Endothelial cell of umbilical vein (primary cell): ENCODE measurements at places on chromosomes 1 and 21. TPM values are rescaled to one million over a fixed set of nuclear protein-coding genes. Genes with fewer than 3 reads are reported as not detected.
A peak's percentile ranks its signal among the peaks of the same experiment; 100 is the strongest.

DNA sequence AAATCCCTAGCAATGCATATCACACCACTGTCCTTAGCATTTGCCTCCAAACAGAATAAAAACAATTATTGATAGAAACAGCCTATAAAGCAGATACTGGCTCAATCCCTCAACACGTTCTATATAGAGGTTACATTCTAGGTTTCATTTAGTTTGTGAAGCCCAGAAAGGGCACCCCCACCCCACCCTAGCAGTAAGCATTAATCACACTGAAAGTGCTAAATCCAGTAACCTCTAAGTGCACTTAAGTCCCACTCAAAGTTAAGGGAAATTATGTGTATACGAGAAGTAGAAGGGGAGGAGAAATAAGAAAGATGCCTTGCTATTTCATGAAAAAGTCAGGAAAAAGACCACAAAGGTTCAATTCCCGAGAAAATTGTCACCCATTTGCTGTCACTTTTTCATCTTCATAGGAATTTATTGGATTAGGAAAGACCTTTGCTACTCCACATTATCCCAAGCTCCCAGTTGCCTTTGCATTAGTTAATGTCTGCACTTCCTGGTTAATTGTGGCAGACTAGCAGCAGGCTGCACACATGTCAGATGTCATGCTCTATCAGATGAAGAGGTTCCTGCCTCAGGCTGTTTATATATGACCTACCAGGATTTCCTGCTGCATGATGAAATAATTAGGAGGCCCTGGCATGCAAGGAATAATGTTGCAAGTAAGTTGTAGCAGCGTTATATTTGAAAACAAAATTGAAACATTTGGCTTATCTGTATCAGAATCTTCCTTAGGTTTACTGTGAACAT, 54.5 kb upstream of the LHX8 start:
- DNase-seq = peak; percentile 61

DNA sequence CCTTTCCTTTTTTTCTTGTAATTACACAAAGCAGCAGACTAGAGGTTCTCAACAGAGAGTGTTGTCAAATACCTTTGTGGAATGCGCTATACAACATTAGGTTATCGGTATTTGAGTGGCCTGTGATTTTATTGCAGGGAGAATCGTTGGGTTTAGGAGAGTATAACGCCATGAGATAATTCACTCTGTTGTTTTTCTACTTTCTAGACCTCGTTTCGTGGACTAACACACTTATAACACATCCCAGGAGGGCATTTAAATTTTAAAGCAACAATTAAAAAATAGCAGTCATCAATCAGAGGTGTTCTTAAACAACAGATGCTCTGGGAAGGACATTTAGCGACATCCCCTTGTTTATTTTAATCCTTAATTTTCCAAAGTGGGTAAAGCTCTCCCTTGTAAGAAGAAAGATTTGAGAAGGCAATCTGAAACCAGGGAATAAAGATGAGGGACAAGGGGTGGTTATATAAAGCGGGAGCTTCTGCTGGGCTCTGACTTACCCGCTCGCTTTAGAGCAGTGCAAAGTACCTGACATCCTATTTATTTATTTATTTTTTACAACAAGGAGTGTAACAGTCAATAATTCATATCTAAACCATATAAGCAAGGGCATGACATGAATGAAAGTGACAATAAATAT, 4.9 kb downstream of the PBX1 start:
- DNase-seq = peak; percentile 23

Gene MYBPHL
- total RNA-seq = not detected in 2 replicates

DNA sequence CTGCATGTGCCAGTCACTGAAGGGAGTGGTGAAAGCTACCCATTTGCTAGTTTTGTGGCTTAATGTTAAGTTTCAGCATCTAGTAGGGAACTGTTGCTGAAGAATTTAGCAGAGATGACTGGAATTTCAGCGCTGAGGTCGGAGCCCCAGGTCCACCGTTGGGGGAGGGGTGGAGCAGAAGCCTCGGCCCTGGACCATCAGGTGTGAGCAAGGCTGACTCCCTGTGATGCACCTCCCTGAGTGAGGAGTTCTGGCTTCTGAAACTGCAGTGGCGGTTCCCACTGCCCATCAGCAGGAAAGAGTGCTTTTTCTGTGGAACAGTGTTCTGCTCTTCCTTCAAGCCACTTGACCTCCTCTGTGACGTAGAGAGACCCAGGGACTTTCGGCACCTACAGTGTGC, 1.3 kb downstream of the NOS1AP start:
- DNase-seq = peak; percentile 12

DNA sequence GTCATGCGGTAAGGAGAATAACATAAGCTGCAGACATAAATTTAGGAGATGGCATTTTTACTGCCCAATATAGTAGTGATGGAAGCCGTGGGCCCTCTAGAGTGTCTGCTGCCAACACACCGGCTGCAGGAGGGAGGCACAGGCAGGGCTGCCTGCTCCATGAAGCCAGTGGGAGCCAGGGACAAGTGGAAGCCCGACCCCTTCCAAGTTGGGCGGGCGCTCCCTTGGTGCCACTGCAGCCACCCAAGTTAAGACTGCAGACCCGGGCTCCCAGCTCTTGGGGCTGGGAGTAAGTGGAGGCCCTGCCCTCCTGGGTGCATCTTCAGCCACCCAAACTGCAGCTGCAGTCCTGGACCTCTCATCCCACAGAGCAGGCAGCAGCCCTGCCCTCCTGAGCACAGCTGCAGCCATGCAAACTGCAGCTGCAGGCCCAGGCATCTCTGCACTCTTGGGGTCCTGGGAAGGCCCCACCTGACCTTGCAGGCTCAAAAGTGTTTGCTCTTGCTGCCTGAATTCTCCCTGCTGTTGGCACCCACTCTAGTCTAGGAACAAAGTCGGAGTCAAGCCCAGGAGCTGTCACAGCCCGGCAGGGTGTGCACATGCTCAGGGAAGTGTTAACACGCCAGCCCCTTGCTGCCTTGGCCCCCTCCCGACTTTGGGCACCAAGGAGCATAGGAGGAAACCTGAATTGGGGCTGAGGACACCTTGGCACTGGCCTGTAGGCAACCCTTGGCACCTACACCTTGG, 437.2 kb upstream of the PRMT6 start:
- no peak for DNase-seq

Gene SPRR1A
- total RNA-seq = not detected in 2 replicates

DNA sequence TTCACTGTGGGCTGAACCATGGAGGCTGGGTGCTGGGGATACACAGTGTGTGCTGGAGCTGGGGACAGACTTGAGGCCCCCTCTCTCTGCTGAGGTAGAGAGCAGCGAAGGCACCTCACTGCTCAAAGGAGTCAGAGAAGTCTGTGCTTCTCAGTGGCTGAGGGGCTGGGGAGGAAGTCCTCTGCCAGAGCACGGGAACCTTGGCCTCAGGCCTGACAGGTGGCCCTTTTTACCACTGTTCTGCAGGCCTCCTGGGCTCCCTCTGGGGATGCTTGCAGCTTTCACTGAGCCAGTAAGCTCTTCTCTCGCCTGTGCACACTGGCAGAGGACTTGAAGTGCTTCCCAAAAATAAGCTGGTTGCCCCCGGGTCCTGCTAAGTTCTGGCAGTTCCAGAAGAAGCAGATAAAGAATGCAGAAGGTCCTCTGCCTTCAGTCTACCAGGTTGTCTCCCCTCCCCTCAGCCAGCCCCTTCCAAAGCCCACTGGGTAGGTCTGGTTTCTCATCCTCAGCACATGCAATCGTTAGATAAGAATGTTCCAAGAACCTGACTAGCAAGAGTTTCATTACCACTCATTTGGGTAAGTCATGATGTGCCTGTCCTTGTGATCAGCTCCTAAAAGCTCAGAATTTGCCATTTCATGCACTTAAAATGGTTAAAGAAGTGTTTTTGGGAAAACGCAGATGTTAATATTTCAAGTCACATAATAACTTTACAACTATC, 53.9 kb downstream of the TENT5C start:
- DNase-seq = no peak

GRCh38 chr1:158951956-158952355, 20.6 kb downstream of the PYHIN1 start:
- no peak for DNase-seq

DNA sequence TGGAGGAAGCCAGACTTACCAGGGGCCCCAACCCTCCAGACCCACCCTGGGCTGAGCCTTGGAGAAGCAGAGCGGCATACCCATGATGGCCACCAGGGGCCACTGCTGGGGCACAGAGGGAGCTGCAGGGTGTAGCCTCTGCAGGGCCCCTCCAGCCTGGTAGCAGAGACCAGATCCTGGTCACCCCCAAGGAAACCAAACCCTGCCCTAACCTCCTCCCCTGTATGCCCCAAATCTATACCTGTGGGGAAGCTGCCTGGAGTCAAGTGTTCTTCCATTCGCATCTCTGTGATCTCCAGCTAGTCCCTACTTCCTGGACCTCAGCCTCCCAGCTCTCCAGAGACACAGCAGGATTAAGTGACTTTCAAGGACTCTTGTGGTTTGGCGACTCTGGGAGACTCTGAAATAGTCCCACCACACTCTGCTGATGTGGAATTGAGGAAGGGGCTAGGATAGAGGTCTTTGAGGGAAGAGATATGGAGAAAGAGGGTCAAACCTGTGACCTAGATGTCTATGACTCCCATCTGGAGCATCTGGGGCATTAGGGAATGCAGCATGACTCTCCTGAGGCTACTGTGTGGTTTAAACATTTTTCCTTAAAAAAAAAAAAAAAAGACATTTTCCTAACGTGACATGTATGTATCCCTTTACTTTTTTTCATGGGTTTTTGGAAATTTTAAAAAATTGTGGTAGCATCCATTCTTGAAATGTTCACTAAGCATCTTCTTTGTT, 119.2 kb upstream of the IPO9 start:
- peak; percentile 67 for DNase-seq

DNA sequence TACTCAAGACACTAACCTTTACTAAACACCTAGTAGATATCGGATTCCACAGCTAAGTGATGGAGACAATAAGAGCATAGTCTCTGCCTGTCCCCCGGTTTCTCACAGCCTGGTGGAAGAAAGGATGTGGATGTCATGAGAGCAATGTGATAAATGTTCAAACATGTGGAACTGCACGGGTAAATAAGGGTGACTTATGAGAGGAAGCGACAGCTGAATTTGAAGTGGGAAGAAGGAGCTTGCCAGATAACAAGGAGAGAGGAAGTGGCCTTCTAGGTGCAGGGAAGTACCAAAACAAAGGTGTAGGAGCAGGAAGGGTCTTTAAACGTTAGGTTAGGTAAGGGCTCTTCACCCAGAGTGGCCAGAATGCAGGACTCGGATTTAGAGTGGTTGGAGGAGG, 178.6 kb upstream of the NRIP1 start:
- DNase-seq = no peak

- DNase-seq = peak; percentile 87
Measured at GRCh38 chr21:36454093-36454531, 25.8 kb downstream of the CLDN14 start.

GRCh38 chr1:24732186-24732885, 12.9 kb upstream of the CLIC4 start:
- no peak for DNase-seq

DNA sequence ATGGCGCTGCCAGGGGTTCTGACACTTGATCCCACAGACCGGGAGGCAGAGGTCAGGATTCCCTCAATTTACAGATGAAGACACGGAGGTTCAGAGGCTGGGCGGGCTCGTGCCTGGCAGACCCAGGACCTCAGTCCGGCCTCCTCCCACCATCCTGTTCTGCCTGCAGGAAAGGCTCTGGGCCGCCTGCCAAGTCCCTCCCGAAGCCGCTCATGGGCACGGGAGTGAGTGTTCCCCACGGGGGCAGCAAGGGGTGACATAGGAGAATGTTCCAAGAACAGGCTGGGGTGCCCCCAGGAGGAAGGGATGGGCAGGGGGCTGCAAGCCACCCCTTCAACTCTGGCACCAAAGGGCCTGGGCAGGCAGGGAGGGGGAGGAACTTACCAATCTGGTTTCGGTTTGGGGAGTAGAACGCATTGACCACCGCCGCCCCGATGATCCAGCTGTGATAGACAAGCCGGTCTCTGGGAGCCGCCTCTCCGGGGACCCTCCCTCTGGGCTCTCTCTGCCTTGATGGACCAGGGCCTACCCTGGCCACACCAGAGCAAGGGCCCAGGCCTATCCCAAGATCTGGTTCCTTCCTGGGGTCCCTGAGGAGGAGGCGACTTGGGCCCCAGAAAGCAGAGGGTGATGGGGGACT, 7.5 kb downstream of the PRXL2B start:
- peak; percentile 56 for DNase-seq

- DNase-seq = peak; percentile 6
Measured at GRCh38 chr21:44765231-44766013, 36.2 kb downstream of the UBE2G2 start.

DNA sequence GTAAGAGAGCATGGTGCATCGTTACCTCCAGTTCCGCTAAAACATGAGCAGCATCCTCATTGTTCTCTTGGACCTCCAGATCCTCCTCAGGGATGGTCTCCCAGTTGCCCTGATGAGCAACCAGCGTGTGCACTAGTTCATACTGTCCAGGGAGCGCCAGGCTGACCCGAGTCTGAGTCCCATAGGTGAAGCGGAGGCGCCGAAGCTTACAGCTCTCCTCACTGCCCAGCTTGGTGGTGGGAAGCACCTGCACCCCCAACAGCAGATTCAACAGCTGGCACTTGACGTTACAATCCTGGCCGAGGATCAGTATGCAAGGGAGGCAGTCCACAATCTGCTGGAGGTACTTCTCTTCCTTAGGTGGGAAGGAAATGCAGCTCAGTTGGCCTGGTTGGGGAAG, 24.1 kb downstream of the DSTYK start:
- no peak for DNase-seq

GRCh38 chr1:204520834-204521709, 4.9 kb downstream of the MDM4 start:
- no peak for DNase-seq

- DNase-seq = no peak
Measured at GRCh38 chr1:247317702-247318101, 14.0 kb downstream of the ZNF496 start.

GRCh38 chr1:44575396-44575795, 98.9 kb downstream of the TMEM53 start:
- no peak for DNase-seq

Gene TMCC2
- total RNA-seq = 2.0 and 2.1 TPM in 2 replicates

- DNase-seq = no peak
Measured at GRCh38 chr1:244675167-244675566, 22.2 kb downstream of the DESI2 start.

- DNase-seq = no peak
Measured at GRCh38 chr1:205532996-205533735, 28.7 kb downstream of the CDK18 start.

GRCh38 chr1:226939438-226940028, 561 bp upstream of the COQ8A start:
- DNase-seq = no peak

DNA sequence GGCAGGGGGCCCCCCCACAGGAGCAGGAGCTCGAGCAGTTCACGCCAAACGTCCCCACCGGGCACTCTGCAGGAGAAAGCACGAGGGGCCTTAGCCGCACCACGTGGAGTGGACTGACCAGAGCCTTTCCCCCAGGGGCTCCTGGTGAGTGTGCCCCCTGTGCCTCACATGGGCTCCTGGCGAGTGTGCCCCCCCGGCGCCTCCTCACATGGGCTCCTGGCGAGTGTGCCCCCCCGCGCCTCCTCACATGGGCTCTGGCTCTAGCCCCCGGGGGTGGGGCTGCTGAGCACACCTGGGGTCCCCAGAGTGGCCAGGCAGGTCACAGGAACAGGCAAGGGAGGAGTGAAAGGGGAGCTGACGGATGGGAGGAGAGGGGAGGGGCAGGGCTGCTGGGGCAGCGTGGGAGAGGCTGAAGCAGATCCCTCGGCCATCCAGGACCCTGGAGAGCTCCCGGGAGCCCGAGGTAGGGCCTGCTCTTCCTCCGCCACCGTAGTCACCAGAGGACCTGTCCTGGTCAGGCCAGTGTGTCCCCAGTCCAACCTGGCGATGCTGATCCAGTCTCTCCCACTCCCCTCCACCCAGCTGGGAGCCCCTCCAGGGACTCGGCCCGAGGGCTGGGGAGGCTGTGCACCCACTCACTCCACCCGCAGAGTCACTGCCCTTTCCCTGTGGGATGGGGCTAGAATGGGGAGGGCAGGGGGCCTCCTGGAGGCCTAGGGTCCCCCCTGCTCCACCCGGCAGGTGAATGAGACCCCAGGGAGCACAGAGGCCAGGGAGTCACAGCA, 47.6 kb downstream of the ARHGEF16 start:
- peak; percentile 52 for DNase-seq
